IPS DF 19.7 (cell line): ENCODE measurements at places on chromosomes 4 and X.

DNA sequence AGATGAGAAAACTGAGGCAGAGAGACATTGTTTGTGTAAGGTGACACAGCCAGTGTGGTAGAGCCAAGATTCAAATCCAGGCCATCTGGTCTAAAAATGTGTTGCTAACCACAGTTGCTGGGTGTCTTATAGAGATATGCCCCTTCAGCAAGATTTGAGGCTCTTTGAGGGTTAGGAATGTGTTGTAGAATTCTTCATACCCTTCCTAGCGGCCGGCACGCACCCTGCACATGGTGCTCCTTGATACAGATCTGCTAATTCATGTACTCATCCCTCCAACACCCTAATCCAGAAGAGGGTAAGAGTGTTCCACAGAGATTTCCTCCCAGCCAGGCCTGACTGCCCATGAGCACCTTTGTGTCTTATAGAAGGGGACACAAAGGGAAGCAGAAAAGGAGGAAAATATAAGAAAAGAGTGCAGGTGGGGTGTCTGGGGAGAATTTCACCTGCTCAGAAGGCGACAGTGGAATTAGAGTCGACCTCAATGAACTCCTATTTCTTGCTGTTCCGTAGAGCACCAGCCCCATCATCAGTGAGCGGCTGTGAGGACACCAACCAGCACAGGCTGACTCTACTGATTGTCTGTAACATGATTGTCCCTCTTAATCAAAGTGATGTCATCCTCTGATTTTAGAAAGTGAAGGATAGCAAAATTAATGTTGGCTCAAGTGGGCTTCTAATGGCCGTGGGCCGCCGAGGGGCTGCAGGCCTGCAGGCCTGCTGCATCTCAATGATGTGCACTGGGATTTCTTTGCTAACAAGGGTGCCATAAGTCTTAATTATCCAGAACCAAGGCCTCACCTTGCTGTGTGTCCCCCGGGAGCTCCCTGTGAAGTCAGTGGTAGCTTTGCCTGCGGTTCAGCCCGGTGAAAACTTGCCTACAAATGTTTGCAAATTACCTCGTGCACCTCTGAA lies 24.2 kb upstream of the SMIM20 start:
- DNase-seq: no peak

- no peak for DNase-seq
Observed at GRCh38 chr4:38382520-38382919, 281.5 kb upstream of the KLF3 start.

GRCh38 chr4:92381616-92382015 lies 77.8 kb downstream of the GRID2 start:
- DNase-seq: no peak

DNA sequence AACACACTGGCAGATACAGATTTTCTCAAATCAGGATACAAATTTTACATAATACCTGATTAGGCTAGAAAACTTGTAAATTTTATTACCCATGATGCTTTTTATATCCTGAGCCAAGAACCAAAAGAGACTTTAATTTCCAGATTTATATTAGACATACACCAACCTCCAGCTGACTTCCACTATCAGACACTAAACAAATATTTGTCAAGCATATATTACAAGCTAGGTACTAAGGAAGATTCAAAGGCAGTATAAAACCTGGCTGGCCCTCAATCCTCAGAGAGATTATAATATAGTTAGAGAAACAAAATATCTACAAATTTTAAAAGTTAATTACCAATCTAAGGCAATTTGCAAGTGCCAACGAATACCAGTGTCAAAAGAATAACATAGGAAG lies 357.8 kb upstream of the F9 start:
- DNase-seq: no peak

- DNase-seq: no peak
Observed at GRCh38 chr4:184810720-184811119, 15.0 kb downstream of the ACSL1 start.

- DNase-seq: no peak
Observed at GRCh38 chr4:108372681-108373080, 203.9 kb upstream of the LEF1 start.

DNA sequence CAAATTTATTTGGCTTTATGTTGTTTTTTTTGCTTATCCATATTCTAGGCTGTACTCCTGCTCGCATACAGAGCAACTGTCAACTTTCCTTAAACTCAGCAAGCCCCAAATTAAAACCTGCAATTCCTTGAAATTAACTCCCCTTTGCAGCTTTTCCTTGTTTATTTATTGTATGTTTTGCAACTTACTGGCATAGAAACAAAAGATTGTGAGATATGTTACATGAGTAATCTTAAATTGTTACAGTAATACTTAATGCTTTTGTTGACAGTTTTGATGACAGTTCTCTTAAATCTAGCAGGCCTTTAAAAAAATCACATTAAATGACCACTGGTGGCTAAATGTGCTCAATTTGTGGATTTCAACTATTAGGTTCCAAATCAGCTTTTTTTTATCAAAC lies 4.5 kb downstream of the DDX3X start:
- DNase-seq: no peak

- no peak for DNase-seq
Observed at GRCh38 chr4:103354006-103354405, 155.9 kb upstream of the CENPE start.

DNA sequence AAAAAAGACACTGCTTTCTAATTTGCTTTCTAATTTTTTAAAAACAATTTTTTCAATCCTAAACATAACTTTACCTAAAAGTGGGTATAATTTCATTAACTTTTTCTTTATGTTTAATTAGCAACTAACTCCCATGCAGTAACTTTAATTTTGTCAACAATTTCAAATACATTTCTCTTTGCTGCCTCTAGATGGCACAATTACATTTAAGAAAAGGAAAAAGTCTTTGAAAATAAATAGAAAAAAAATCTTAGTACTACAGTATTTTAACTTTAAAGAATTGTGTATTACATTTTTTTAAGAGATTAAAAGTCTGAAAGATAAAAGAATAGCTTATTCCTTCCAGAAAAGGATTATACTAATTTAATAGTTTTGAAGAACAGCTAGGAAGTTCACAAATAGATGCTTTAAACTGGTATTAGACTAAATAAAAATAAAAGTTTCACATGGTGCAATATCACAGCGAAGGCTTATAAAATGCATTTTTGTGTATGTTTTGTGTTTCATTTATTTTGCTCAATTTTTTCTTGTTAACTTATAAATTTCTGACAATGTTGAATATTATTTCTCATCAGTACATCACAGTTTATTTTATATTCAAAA lies 105.1 kb downstream of the ADGRA3 start:
- no peak for DNase-seq

DNA sequence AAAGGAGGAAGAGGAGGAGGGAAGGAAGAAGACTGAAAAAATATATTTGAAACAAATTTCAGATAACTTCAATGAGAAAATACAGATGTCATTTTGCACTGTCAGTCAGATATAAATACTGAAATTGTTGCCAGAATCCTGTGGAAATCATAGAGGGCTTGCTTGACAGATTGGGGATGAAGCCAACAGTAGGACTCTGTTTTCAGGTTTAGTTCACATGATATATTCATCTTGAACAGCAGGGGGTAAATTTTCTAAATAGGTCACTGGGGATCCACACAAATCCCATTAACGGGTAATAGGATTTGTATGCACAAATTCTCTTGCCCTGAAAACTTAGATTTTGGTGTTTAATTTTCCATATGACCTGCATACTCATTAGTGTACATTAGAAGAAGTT lies 103.3 kb upstream of the PCDH18 start:
- DNase-seq: no peak

DNA sequence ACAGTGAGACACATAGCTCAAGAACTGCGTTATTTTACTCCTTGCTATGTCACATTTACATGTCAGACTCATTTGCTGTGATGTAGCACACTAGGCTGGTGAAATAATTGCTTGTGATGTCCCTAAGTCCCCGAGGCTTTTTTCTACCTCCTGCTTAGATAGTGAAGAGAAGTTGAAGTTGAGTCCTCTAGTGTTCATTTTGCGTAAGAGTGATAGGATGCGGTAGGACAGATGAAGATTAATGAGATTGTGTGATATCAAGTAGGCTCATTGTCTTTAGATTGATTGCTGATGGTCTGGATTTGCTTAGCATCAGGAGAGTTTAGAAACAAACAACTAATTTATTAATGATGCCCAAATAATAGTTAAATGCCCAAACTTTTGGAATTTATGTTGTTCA lies 173.6 kb upstream of the NUDT6 start:
- peak; percentile 35 for DNase-seq

DNA sequence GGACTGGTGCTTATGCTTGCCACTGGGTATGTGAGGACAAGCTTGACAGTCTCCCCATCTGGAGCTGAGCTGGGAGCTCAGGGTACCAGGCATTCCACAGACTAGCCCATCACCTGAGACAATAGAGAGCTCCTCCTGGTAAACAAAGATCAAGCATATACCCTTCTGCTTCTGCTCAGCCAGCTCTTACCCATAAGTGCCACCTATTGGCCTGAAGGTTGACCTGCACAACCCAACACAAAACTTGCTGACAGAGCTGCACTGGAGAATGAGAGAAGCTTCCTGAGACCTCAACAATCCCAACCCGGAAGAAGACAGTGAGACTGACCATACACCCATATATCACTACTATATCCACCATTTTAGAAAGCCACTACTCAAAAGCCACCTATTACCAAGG lies 1049.2 kb upstream of the INTU start:
- peak; percentile 65 for DNase-seq

GRCh38 chr4:98558471-98559169 lies 99.8 kb downstream of the TSPAN5 start:
- no peak for DNase-seq

DNA sequence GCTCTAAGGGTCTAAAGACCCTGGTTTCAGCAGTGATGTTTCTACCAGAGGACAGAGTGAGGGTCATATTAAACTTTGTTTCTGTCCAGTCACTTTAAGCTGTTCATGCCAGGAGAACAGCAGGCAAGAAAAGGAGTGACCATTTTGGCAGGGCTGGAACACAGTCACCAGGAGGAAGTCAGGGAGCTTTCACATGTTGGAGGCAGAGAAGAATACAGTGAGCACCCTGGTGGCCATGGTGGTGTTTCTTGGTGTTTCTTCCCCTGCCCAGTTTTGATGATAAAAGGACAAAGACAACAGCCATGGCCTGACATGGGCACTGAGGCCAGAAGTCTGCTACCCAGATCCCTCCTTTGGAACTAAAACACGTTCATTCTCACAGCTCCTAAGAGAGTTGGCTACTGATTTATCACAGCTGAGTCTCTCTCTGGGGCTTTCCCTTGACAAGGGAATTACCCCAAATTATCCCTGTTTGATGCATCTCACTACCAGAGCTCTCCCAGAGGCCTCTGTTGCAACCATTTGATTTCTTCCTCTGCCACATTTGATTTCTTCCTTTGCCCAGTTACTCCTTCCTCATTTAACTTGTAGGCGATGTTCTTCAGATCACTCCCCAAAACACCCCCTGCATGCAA lies 106.4 kb upstream of the NWD2 start:
- DNase-seq: no peak

DNA sequence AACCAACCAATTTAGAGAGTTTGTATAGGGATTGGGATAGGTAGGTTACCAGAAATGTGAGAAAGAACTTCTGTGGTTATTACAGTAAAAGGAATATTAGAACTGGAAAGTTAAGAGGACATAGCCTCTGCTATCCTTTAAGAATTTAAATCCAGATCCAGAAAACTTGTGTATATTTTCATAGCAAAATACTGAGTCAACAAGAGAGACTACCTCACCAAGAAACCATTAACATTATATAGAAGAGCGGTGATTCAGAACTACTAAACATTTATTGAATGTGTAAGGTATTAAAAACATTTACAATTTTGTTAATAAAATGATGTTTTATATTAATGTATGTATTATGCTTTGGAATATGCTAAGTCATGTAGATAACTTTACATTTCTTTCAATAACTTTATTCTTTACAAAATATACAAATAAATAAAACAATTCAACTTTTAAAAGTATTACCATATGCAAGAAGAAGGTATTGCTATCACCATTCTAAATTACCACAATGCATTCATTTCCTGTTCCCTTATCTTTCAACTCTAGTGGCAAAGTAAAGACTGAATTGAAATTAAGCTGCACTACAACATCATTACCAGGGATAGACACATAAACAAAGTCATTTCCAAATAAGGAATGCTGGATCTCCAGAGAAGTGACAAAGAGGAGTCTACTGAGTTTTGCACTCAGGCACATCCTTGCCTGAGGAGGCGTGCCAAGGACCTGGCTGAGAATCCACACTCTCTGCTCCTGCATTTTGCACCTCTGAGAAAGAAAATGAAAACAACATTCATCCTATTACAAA lies 6.1 kb upstream of the BDH2 start:
- no peak for DNase-seq

GRCh38 chr4:87875191-87875590 lies 42.4 kb downstream of the MEPE start:
- no peak for DNase-seq

GRCh38 chrX:85851418-85851817 lies 195.9 kb downstream of the CHM start:
- no peak for DNase-seq

- DNase-seq: no peak
Observed at GRCh38 chrX:106040861-106041260, 2.3 kb upstream of the SERPINA7 start.

- no peak for DNase-seq
Observed at GRCh38 chr4:48914311-48914710, 7.7 kb upstream of the OCIAD2 start.

GRCh38 chrX:112935029-112935428 lies 94.4 kb upstream of the AMOT start:
- no peak for DNase-seq

GRCh38 chr4:80229128-80229527 lies 31.8 kb downstream of the PRDM8 start:
- DNase-seq: no peak

GRCh38 chr4:54882616-54883015 lies 224.9 kb downstream of the KIT start:
- DNase-seq: no peak

GRCh38 chrX:31280580-31280979 lies 208.7 kb upstream of the FTHL17 start:
- DNase-seq: no peak

- no peak for DNase-seq
Observed at GRCh38 chr4:35912174-35912573, 332.1 kb downstream of the ARAP2 start.

DNA sequence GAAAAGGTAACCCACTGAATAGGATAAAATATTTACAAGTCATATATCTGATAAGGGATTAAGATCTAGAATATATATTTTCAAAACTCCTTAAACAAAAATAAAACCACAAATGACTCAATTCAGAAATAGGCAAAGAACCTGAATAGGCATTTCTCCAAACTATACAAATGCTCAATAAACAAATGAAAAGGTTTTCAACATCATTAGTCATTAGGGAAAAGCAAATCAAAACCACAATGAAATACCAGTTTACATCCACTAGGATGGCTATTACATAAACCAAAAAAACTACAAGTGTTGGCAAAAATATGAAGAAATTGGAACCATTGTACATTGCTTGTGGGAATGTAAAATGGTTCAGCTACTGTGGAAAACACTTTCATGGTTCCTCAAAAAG lies 167.0 kb upstream of the GALNT7 start:
- no peak for DNase-seq

GRCh38 chr4:16794816-16795445 lies 103.5 kb downstream of the LDB2 start:
- no peak for DNase-seq

GRCh38 chr4:42344309-42344708 lies 53.0 kb upstream of the SHISA3 start:
- DNase-seq: no peak

- DNase-seq: no peak
Observed at GRCh38 chr4:183658362-183659028, 490 bp downstream of the RWDD4 start.
